Brain microvascular endothelial cell (primary cell): ENCODE measurements at places on chromosomes 6 and 20.

DNA sequence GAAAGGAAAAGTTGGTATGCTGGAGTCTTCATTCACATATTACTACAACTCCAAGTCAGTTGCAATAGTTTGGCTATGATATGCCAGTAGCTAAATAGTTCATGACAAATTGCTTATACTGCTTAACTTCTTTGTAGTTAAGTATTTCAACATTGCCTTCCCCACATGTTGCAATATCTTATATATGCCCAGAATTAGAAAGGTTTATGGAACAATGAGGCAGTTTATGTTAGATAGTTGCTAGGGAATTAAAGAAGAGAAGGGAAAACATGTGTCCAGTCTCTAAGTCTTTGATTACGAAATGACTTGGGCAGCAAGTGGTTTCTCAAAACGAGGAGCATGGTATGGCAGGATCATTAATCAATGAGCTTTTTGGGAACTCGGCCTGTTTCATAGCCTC lies 145.8 kb downstream of the PLCB4 start:
- no peak for DNase-seq

- no peak for DNase-seq
These were observed 273.1 kb downstream of the CLIC5 start for GRCh38 chr6:45742591-45742990.

- no peak for DNase-seq
These were observed 985 bp upstream of the VNN2 start for GRCh38 chr6:132758689-132759088.

DNA sequence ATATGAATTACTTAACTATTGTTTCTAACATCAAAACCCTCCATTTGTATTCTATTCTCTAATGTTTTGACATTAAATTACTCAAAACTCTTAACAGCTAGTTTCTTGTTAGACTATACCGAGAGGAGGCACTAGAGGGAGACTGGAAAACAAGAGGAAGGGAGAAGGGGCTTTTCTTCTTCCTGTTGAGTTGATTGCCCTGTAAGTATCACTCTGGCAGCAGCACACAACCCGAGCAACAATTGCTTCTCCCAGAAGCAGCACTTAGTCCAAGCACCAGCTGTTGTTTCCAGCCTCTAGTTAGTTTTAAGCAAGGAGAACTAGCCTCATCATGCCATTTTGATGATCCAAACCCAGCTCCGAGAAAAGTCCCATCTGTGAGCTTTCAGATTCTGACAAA lies 603.8 kb downstream of the PRKN start:
- no peak for DNase-seq

DNA sequence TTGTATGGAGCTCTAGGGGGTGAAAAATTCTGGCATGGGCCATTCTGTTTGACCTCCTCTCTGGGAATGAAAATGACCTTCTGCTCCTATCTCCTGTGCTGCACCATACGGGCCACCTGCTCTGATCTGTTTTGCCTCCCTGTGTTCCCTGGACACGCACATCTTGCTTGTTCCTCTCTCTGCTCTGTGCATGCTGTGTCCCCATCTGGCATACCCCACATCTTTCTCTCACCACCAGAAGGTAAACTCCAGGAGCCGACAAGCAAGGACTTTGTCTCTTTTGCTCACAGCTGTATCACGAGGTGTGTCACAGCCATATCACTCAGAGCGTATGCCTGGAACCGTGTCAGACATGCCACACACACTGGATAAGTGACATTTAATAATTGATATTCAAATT lies 208.4 kb upstream of the DTNBP1 start:
- no peak for DNase-seq

GRCh38 chr20:15682690-15683089 lies 890.6 kb downstream of the KIF16B start:
- peak; percentile 9 for DNase-seq

GRCh38 chr6:100968949-100969348 lies 87.8 kb upstream of the ASCC3 start:
- no peak for DNase-seq

GRCh38 chr20:58022711-58023110 lies 205.7 kb downstream of the ANKRD60 start:
- no peak for DNase-seq

- DNase-seq: no peak
These were observed 327.3 kb downstream of the QKI start for GRCh38 chr6:163741743-163742363.

DNA sequence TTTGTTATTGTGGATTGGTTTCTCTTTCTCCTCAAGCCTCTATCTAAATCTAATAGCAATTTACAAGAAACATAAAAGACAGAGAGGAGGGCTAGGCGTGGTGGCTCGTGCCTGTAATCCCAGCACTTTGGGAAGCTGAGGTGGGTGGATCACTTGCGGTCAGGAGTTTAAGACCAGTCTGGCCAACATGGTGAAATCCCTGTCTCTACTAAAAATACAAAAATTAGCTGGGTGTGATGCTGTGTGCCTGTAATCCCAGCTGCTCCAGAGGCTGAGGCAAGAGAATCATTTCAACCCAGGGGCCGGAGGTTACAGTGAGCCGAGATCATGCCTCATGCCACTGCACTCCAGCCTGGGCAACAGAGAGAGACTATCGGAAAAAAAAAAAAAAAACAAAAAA lies 46.6 kb downstream of the SLC2A12 start:
- DNase-seq: no peak

- peak; percentile 97 for DNase-seq
These were observed 10.5 kb upstream of the KIAA1755 start for GRCh38 chr20:38270869-38271605.

- DNase-seq: no peak
These were observed 65.9 kb downstream of the TMEM244 start for GRCh38 chr6:129795261-129795660.

DNA sequence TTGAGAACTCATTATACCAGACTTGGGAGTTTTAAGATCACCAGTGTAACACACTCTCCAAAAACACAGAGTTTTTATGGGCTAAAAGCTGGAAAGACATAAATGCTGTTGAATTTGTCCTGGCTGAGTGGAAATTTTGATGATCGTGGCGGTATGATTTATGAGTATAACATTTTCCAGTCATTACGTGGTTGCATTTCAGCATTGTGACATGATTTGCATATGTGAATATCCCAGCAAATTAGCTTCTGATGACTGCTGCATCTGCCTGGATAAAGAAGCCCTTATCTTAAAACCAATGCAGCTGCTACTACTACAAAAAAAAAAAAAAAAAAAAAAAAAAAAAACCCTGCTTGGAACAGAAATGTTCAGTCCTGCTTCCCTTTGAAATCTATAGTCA lies 850.9 kb downstream of the TFAP2A start:
- no peak for DNase-seq

DNA sequence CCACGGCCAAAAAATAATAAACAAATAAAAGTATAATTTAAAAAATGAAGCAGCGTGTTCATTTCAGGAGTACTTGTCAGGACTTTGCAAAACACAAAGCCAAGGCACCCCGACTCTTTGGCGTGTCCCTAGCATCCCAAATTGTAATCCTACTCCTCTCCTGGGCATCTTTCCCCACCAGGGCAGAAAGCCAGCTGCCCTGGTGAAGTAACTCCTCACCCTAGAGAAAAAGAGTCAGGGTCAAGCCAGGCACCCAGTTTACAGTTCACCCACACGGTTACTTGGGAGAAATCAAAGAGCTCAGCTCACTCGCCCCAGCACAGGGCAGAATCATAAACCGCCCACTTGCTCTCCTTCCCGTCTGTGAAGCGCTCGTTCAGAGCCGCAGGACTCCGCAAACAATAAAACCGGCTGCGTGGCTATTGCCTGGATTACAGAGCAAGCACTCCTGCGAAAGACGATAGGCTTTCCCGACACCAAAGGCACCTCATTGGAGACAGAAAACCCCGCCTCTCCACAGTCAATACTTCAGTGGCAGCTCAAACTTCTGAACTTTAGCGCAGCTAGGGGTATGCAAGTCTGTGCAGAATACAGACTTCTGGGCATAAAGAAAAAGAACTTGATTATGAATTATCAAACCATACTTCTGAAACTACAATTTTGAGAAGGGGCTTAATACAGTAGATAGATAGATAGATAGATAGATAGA lies 73.0 kb upstream of the NHSL1 start:
- peak; percentile 91 for DNase-seq

DNA sequence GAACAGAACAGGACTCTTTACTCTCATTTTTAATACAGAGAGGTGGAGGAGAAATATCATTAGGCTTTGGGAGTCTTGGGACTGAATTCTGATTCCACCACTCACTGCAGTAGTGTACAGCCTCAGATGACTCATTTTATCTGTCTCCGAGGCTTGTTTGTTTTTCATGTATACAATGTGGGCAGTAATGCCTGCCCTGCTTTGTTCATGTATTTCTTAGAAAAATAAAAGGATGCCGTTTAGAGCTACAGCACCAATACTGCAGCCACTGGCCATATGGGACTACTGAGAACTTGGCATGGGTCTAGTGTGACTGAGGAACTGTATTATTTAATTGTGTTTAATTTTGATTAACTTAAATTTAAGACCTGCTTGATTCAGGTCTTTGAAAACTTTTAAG lies 41.2 kb upstream of the JAG1 start:
- DNase-seq: peak; percentile 68

GRCh38 chr6:44049163-44049988 lies 77.9 kb downstream of the MRPL14 start:
- DNase-seq: no peak

GRCh38 chr6:37758234-37758633 lies 60.6 kb upstream of the MDGA1 start:
- no peak for DNase-seq

GRCh38 chr6:110328259-110328658 lies 29.9 kb downstream of the METTL24 start:
- DNase-seq: peak; percentile 61

DNA sequence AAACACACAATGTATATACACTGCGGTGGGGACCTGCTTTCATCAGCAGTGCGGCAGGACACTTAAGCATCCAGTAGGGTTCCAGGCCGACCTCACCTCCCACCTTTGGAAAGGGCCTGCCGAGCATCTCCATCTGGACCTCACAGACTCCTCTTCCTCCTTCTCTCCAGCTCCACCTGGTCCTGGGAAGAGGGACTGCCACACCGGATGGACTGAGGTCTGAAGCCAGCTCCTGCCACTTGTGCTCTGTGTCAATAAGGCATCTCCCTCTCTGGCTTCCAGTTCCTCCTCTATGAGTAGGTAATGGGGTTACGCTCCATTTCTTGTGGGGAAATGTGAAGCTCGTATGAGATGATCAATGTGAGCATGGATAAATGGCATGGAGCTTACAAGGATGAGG lies 19.1 kb upstream of the NNAT start:
- DNase-seq: no peak

DNA sequence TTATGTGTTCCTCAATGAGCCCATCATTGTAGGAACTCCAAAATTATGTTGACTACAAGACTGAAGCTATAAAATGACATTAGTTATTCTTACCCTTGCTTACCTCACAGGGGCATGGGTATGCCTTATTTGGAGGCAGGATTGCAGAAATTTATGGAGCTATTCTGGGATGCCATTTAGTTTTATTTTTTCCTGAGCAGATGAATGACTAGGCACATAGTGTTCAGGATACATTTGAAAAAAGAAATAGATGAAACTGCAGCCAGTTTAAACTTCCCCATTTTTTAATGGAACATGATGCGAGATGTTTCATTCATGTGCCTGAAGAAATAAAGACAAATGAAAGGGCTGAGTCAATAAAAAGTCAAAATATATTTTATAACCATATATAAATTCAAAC lies 399.2 kb upstream of the JAG1 start:
- no peak for DNase-seq

DNA sequence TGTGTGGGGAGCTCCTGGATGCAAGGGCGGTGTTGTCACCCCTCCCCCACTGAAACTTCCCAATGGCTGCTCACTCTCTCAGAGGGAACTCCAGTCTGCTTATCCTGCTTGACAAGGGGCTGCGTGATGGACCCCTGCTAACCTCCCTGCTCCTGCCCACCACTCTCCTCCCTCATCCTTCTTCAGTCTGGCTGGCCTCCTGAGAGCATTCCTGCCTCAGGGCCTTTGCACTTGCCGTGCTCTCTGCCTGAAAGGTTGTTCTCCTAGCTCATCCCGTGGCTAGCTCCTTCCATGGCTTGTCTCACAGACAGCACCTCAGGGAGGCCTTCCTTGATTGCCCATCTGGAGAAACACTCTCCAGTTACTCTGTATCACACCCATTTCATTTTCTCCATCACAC lies 73.9 kb upstream of the ZNFX1 start:
- DNase-seq: no peak

DNA sequence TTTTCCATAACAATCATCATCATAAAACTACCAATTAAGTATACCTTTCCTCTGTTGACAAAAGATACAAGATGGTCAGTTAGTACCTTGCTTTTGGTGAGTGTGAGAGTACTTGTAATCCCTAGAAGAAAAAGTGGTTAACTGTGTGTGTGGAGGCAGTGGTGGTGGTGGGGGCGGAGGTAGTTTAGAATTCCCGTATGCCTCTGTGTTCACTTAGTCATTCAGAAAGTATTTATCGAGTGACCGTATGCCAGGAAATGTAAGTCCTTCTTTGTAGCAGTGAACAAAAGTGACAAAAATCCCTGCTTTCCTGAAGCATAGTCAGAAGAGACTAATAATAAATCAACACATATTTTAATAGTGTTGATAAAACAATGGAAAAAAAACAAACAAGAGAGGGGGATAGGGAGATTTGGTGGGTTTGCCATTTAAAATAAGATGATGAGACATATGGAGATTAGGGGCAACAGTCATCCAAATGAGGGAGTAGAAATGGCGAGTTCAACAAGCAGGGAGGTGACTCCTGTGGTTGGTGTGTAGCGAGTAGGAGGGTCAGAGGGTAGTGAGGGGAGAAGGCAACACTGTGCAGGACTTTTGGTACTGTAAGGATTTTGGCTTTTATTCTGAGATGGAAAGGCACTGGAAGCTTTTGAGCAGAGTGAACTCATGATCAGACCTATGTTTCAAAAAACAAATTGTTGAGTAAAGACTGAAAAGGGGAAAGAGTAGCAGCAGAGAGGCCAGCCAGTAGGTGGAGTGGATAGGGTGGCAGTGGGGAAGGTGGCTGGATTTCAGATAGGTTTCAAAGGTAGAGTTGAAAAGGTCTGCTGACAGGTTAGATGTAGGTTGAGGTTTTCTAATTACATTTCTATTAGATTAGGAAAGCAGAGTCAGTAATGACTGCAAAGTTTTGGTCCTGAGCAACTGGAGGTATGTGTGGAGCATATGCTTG lies 40.3 kb upstream of the SIM1 start:
- peak; percentile 89 for DNase-seq

DNA sequence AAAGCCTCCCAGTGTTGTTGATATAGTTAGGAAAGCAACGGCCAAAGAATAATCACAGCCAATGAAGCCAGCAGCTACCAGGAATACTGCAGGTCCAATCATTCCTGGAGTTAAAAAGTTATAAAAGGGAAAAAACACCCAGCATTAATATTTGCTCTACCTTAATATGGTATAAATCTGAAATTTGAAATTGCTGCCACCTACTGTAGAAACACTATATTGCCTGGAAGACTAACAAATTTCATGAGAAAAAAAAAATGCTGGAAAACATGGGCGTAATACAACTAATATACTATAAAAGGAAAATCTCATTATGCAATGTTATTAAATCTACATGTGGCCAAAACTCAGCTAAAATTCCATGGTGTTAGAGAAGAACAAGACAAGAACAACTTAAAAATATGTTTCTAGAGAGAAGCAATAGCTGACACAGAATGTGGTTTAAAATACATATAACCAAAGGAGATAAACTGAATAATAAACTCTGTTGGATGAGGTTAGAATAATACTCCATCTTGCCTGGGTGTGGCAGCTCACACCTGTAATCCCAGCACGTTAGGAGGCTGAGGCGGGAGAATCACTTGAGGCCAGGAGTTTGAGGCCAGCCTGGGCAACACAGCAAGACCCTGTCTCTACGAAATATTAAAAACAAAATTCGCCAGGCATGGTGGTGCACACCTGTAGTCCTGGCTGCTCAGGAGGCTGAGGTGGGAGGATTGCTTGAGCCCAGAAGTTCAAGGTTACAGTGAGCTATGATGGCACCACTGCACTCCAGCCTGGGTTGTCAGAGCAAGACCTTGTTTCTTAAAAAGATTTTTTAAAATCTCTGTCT lies 43.1 kb downstream of the SLC17A5 start:
- no peak for DNase-seq
